Activated CD4-positive, alpha-beta T cell treated with anti-CD3 and anti-CD28 coated beads for 1 hour (primary cell): ENCODE measurements at places on chromosomes 3 and 15.

DNA sequence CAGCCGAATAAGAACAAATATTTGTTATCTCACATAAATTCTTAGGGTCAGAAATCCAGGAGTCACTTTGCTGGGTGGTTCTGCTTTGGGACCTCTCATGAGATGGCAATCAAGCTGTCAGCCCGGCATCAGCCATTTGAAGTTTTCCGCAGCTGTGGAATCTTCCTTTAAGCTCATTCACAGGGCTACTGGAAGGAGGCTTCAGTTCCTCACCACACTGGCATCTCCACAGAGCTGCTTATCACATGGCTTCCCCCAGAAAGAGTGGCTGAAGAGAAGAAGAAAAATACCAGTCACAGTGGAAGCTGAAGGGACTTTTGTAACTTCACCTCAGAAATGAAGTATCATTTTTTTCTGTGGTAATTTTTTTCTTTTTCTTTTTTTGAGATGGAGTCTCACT, 267.7 kb downstream of the CHL1 start:
- DNase-seq: no peak

DNA sequence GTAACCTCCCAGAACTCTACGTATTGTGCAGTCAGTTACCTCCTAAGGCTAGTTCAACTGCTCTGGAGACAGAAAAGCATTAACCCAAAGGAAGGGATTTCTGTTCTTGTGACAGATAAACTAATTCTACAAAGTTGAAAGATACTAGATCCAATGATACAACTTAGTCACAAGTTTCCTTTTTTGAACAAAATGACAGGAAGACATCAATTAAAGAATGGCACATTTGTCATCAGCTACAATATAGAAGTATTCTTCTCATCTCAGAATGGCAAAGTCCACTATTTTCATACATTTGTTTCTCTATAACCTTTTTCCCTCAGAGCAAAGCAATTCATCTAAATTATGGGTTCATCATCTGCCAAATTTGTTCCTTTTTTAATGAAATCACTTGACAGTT, 43.7 kb downstream of the ISL2 start:
- DNase-seq: no peak

DNA sequence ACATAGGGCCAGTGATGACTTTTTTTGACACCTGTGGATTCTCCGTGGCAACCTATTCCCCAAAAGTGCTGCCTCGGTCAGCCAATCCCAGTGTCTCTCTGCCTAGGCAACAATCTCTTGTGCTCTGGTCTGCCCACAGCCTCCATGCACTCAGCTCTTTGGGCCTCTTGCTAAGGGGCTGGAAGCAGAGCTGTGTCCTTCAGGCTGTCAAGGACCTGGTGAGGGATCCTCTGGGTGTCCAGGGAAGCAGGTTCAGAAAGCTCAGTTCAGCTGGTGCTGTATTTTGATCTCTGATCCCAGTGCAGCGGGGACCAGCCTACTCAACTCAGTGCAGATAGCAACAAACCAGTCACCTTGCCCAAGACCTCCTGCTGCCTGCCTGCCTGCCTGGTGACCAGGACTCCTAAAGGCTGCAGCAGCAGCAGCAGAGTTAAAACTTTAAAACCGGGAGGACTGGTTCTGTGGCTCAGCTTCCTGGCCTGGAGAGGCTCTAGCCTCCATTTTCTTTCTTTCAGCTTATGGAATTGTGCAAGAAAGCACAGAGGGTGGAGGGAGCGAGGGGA, 6.2 kb downstream of the PAK6 start:
- no peak for DNase-seq

GRCh38 chr3:30260762-30261161, 345.6 kb upstream of the TGFBR2 start:
- DNase-seq: no peak

DNA sequence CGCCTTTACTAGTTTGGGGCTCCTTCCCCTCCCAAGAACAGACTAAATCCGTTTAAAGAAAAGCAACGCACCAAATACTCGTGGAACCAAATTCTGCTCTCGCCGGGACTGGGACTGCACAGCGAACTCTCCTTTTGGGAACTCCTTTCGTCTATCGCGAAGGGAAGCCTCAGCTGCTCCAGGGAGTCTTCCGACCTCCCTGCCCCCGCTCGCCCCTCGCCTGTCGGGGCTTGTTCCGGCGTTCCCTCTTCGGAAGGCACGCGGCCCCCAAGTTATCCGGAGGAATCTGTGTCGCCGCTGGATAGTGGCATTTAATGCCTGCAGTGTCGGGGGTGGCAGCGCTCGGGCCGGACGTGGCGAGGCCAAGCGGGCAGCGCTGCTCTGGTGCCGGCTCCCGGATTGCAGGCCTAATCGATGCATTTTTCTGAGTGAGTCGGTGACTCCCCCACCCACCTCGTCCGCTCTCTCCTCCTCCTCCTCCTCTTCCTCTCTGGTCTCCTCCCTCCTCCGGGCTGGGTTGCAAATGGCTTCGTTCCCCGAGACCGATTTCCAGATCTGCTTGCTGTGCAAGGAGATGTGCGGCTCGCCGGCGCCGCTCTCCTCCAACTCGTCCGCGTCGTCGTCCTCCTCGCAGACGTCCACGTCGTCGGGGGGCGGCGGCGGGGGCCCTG, at the start of gene TRIM71:
Gene TRIM71 (plus strand): TSS at position 440 of the 671 bp plus-strand sequence. CDS start 84 bp downstream, at position 524.
- no peak for DNase-seq
